ENCODE measurements at places on chromosomes 11 and 22.

- DNase-seq, result no peak
Observed at GRCh38 chr11:126391970-126392632, 36.6 kb downstream of the ST3GAL4 start.

GRCh38 chr11:25970726-25971508 lies 361.0 kb upstream of the ANO3 start:
- DNase-seq, result no peak

GRCh38 chr11:7561562-7561961 lies 47.8 kb downstream of the PPFIBP2 start:
- DNase-seq, result no peak

DNA sequence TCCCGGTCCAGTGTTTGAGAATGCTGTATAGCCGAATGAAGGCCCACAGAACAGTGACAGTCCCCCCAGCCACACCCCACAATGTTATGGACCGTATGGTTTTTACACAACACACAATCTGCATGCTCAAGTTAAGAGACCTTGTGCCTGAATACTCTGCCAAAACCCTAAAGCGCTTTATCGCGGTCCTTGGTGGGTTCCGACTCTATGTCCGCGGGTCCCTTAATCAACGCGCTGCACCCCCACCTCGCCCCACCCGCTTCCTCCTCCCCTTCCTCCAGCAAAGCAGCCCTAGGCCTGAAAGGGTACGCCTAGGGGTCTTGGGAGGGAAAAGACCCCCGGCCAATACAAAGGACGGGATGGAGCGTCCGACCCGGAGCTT lies 442 bp downstream of the COPB1 start:
- peak; percentile 31 for DNase-seq

GRCh38 chr11:123773959-123774358 lies 19.6 kb upstream of the OR6X1 start:
- no peak for DNase-seq

DNA sequence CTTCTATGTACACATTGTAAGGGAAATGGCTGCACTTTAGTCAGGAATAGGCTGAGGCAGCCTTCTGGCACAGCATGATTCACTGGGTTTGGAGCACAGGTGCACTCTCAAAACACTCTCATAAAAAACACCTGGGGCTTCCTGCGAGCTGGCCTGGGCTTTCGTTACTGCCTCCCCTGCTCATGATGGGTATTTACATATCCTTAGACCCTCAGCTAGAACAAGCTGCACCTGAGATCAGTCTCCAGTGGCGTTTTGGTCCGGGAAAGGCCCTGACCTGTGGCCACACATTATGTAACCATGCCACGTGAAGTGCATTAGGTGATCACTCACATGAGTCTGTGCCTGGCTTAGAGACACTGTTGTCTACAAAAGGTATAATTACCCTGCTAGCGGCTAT lies 321.7 kb downstream of the TMEM135 start:
- DNase-seq, result no peak

DNA sequence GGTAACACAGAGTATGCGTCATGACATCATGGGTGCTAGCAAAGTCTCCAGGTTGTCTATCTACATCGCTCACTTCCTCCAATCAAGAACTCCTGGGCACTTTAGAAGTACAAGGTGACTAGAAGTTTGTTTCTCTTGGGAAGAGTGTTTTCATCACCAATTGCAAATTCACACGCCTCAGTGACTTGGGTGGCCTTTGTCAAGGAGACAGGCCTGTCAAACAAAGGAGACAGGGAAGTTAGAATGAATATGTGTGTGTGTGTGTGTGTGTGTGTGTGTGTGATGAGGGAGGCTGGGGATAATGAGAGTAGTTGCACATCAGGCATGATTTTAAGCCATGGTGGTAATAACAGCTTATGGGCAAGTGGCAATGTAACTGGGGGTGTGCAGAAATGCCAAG lies 953.2 kb downstream of the OPCML start:
- no peak for DNase-seq

Data from activated naive CD8-positive, alpha-beta T cell treated with anti-CD3 and anti-CD28 coated beads for 36 hours (primary cell).